ENCODE measurements at places on chromosomes 16 and 17. TPM values are rescaled to one million over a fixed set of nuclear protein-coding genes. Genes with fewer than 3 reads are reported as not detected.

DNA sequence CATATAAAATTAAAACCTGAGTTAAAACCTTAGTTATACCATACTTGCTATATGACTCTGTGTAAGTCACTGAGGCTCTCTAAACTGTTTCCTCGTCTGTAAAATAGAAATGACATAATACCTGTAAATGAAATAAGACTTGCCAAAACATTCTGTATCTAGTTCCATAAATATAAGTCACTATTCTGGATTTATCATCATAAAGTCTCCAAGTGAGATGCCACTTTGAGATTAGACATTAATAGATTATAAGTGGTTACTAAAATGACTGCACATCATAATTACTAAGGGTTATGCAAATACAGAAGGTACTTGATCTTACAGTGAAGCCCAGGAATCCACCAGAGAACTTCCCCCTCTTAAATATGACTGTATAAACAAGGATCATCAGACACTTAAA, 12.0 kb upstream of the BRIP1 start:
- DNase-seq: no peak
- H3K27me3 ChIP-seq: no peaks in the 10 kb centered on the region
- H3K36me3 ChIP-seq: peaks cover 14% of the 10 kb centered on the region

DNA sequence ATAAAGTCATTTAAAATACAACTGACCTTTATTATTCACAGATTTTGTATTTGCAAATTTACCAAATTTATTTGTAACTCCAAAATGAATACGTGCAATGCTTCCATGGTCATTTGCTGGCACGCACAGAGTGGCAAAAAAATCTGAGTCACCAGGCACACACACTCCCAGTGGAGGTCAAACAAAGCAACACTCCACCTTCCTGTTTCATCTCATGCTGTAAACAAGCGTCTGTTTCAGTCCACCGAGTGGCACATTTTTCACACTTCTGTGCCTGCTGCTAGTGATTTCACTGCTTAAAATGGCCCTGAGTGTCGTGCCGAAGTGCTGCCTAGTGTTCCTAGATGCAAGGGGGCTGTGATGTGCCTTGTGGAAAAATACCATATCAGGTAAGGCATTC, 17.8 kb upstream of the ITGAE start:
- H3K36me3 ChIP-seq: peaks cover 81% of the 10 kb centered on the region
- H3K4me1 ChIP-seq: no peaks in the 10 kb centered on the region
- H3K27ac ChIP-seq: no peak overlapping the region
- no peak overlapping the region for H3K4me3 ChIP-seq
- no peak for DNase-seq

GRCh38 chr17:76681222-76682137, 29.3 kb downstream of the MXRA7 start:
- H3K36me3 ChIP-seq: no peaks in the 10 kb centered on the region
- no peak overlapping the region for H3K27ac ChIP-seq
- DNase-seq: peak; percentile 90
- H3K4me3 ChIP-seq: no peak overlapping the region
- H3K27me3 ChIP-seq: no peaks in the 10 kb centered on the region

GRCh38 chr17:51860954-51861561, 297.5 kb downstream of the CA10 start:
- no peaks in the 10 kb centered on the region for H3K4me1 ChIP-seq
- H3K27me3 ChIP-seq: no peaks in the 10 kb centered on the region
- no peak overlapping the region for H3K4me3 ChIP-seq
- peak; percentile 90 for DNase-seq
- H3K27ac ChIP-seq: no peak overlapping the region
- no peaks in the 10 kb centered on the region for H3K36me3 ChIP-seq

- H3K27me3 ChIP-seq: no peaks in the 10 kb centered on the region
- DNase-seq: peak; percentile 5
- H3K4me3 ChIP-seq: no peak overlapping the region
- no peaks in the 10 kb centered on the region for H3K36me3 ChIP-seq
These were observed 622.6 kb upstream of the GOT2 start for GRCh38 chr16:59356709-59357108.

- H3K36me3 ChIP-seq: peaks cover 33% of the 10 kb centered on the region
- peaks cover 17% of the 10 kb centered on the region for H3K4me1 ChIP-seq
- DNase-seq: no peak
- no peaks in the 10 kb centered on the region for H3K27me3 ChIP-seq
- 0 out of 2 replicates have a peak overlapping the region, but pooled peaks have one; percentile 81 for H3K27ac ChIP-seq
- H3K4me3 ChIP-seq: no peak overlapping the region
These were observed 14.4 kb downstream of the CARHSP1 start for GRCh38 chr16:8854298-8854948.

DNA sequence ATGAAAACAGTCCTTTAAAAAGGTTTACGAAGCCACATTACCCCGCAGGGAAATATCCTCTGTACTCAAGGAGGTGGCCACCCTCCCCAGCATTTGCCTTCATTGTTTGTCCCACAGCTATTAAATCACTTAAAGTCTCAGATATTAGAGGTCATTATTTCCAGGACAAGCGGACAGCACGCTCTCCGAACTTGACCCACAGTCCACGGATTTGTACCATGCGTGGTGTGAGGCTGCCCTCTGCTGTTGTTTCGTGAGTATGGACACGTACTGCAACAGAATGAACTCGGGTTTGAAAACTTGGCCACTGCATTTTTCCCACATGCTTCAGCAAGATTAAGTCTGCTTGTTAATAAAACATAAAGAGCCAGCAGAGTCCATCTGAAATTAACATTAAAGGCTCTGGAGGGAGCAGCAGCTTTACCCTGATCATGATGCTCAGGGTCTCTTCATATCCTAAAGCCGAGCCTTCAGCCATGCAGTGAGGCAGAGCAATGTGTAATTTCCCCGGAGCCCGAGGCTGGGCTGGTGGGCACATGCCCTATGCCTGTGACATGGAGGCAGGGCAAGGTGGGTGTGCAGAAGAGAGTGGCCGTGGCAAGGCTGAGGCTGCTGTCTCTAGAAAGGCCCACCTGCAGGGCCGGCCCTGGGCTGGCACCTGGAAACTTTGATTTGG, 19.7 kb downstream of the MEAK7 start:
- H3K27me3 ChIP-seq: no peaks in the 10 kb centered on the region
- H3K4me3 ChIP-seq: no peak overlapping the region
- H3K27ac ChIP-seq: no peak overlapping the region
- no peaks in the 10 kb centered on the region for H3K4me1 ChIP-seq

DNA sequence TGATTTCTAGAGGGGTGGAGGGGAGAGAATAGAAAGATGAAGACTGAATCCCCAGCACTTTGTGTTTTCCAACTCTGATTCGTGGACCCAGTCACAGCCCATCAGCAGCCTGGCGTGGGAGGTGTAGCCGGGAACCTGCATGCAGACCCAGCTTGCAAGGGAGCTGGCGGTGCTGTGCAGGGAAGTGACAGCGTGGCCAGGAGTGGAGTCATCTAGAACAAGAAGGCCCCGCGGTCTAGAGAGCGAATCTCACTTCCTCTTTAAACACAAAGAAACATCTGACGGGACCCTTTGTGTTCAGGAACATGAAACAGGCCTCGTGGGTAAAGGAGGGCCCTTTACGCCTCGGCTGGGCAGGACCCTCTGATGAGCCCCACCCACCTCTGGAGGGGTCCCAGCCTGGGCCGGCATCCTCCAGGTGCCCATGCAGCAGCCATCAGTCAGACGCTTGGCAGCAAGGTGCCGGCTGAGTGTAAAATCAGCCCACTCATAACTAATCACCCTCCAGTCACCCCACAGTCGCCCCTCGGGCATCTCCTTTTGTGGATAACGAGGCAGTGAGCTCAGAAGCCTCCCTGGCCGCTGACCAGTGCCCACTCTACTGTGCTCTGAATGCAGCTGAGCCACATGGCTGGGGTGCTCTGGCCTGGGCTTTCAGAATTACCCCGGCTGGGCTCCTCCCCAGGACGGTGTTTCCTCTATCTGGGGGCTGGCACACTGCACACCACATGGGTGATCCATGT, 4.4 kb downstream of the SNAI3 start:
- H3K27me3 ChIP-seq: peaks cover 2% of the 10 kb centered on the region
- DNase-seq: no peak
- H3K4me1 ChIP-seq: peaks cover 9% of the 10 kb centered on the region
- no peaks in the 10 kb centered on the region for H3K36me3 ChIP-seq
- no peak overlapping the region for H3K4me3 ChIP-seq

ABCC3 gene
- total RNA-seq: not detected

DLG4 gene
- total RNA-seq: 28.7 TPM

ZMYND15 gene
- total RNA-seq: not detected

HOXB8 gene
- total RNA-seq: not detected
